ENCODE measurements at places on chromosomes 1 and 21.
A peak's percentile ranks its signal among the peaks of the same experiment; 100 is the strongest.

DNA sequence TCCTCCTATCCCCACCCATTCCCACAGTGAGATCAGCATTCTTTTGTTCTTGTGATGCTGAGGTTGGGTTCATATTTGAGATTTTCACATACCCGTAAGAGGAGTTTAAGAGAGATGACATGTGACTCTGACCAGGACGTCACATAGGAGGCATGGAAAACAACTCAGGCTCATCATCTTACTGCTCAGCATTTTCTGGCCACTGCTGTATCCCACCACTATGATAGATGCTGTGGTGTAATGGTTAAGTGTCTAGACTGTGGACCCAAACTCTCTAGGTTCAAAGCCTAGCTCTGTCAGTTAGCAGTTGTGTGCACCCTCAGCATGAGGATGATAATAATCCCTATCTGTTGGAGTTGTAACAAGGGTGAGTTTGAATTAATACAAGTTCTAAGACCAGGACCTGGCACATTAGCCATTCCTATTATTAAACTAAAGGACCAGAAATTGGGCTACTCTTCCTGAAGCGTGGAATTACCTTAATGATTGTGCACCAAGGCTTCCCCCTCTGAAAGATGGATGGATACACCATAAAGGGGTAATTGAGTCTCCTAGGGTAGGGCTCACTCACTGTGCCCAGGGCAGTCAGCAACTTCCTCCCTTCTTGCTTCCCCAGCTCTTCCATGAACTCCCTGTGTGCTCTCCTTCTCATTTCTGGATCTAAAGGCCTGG is 40.9 kb downstream of the LGR6 start:
- DNase-seq, result no peak

DNA sequence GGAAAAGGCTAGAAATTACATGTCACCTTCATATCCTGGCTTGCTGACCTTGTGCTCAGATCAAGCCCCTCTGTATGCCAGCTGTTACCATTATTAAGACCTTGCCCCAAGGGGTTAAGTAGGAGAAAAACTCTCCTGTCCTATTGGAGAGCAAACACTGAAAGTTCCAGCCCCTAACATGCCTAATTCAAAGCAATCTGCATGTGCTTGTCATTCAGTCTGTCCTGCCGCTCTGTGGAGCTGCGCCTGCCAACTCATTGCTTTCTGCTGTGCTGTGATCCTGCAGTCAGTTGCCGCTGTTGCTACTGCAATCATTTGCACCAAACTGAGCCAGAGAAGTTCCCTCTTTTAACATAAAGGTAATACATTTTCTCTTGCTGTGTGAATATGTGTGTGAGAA is 113.4 kb downstream of the DISP1 start:
- no peak for DNase-seq

DNA sequence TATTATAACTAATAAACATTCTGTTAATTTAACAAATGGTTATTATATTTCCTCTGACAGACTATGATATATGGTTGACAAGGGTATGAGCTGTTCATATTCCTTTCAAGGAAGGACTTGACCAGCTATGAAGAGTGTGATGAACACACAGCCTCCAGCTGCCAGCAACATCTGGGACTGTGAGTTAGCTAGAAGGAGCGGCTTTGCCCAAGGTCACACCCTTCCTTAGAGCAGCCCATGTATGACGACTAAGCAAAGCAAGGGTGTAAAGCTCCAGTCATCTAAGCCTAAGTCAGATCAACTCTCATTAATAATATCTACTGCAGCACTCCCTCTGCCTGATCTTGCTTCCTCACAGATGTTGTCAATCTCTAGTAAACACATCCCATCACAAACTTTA is 355.4 kb downstream of the PLPP3 start:
- DNase-seq, result no peak

DNA sequence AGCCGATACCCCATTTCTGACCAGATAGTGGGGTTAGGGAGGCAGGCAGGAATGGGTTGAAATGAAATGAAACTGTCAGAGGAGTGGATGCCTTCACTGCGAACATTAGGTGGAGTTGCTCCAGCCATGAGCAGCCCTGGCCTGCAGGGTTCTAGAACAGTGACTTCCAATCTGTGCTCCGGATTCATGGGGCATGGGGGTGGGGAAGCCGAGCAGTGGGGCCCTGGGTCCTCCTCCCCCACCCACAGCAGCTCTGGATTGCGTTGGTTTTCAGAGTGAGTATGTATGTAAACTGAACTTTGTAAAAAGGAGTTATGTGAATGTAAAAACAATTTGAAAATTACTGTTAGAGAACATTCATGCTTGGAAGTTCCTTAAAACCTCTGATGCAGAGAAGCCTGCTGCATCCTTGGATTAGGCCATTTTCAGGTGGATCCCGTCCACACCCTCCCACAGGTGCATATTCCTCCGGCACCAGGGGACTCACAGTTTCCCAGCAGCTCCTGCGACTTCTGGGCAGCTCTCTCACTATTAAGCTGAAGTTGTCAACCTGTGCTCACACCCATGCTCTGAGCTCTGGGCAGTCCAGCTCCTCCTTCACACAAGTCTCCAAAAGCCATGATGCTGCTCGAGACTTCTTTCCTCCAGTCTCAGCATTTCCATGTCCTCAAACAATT is 54.4 kb upstream of the EDN2 start:
- DNase-seq, result no peak

DNA sequence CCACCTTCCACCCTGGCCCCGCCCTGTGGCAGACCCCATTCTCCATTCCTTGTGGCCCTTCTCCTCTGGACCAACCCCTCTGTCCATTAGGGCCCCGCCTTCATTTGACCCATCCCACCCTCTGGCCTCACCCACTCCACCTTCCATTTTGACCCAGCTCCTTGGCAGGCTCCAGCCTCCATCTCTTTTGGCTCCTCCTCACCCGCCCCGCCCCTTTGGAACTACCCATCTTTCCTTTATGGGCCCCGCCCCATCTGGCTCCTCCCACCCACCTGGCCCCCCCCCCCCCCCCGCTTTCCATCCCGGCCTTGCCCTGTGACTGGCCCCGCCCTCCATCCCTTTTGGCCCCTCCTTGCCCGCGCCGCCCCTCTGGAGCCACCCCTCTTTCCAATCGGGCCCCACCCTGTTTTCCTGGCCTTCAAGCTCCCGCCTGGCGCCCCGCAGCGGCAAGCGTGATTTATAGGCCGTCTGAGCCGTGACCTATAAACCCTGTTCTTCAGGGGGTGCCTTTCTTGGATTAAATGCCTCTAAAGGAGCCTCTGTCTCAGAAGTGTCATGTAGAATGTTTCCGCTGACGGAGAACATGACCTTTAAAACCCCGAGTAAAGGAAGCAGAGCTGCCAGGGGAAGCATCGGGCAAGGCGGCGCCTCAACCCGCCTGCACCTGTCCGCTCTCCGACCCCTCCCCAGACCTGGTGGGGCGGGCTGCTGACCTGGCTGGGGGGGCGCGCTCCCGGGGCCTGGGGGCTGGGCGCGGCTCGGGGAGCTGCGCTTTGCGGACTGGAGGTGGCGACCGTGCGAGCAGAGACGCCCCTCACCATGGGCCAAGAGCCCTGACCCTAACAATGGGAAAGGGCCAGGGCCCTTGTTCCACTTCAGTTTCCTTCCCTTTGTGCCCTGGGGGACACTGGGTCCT is 178.0 kb downstream of the CAMTA1 start:
- no peak for DNase-seq

- no peak for DNase-seq
These were observed 23.1 kb upstream of the ADGRB2 start for GRCh38 chr1:31787261-31787660.

- no peak for DNase-seq
These were observed 3.6 kb upstream of the INAVA start for GRCh38 chr1:200890818-200891773.

GRCh38 chr1:84253891-84254290 is 47.6 kb upstream of the SAMD13 start:
- DNase-seq, result no peak

DNA sequence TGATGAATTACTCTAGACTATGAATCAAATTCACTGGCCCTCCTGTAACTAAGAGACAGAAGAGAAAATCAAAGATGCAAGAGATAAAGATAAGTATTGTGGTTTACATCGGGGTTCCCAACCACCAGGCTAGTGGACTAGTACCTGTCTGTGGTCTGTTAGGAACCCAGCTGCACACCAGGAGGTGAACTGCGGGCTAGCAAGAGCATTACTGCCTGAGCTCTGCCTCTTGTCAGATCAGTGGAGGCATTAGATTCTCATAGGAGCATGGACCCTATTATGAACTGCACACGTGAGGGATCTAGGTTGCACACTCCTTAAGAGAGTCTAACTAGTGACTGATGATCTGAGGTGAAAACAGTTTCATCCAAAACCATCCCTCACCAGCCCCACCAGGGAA is 58.9 kb upstream of the DUSP10 start:
- no peak for DNase-seq

- DNase-seq, result no peak
These were observed 20.8 kb upstream of the EPHA2 start for GRCh38 chr1:16176653-16177052.

DNA sequence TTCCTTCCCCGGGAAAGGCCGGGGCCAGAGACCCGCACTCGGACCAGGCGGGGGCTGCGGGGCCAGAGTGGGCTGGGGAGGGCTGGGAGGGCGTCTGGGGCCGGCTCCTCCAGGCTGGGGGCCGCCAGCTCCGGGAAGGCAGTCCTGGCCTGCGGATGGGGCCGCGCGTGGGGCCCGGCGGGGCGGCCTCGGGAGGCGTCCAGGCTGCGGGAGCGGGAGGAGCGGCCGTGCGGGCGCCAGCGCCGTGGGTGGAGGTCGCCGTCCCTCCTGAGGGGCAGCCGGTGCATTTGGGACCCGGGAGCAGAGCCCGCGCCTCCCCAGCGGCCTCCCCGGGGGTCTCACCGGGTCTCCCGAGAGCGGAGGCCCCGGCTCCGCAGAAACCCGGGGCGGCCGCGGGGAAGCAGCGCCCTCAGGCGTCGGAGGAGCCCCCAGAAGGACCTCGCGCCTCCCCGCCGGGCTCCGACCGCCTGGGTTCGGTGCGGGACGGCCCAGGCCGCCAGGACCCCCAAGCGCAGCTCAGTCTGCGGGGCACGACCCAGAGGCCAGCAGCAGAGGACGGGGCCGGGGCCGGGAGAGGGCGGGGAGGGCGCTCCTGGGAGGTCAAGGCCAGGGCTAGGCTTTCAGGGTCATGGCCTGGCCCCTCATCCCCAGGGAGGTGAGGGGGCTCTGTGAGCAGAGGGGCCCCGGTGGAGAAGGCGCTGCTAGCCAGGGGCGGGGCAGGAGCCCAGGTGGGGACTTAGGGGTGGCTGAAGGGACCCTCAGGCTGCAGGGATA is 7.2 kb upstream of the SLX9 start:
- DNase-seq, result peak; percentile 61

DNA sequence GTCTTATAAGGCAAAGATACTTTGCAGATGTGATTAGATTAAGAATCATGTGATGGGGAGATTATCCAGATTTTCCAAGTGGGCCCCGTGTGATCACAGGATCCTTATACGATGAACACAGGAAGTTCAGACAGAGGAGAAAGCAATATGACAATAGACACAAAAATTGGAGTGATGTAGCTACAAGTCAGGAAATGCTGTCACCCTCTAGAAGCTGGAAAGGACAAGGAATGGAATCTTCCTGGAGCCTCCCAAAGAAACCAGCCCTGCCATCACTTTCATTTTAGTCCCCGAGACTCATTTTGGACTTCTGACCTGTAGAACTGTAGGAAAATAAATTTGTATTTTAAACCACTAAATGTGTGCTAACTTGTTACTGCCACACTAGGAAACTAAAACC is 61.9 kb upstream of the C1orf21 start:
- no peak for DNase-seq

DNA sequence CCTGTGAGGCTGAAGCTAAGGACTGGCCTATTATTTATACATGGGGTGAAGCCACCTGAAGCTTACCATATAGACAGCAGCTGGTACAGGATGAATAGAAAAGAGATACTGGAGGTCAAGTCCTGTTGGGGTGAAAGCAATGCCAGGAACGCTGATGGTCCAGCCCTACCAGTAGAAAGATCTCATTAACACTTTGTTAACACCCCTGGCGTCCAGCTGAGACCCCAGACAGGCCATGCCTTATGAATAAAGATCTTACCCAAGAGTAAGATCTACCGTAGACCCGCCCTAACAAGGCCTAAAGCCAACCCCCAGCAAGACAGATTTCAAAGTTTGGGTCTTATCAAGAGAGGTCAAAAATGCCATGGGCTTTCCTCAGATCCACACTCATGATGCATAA is 34.7 kb downstream of the ST3GAL3 start:
- no peak for DNase-seq

DNA sequence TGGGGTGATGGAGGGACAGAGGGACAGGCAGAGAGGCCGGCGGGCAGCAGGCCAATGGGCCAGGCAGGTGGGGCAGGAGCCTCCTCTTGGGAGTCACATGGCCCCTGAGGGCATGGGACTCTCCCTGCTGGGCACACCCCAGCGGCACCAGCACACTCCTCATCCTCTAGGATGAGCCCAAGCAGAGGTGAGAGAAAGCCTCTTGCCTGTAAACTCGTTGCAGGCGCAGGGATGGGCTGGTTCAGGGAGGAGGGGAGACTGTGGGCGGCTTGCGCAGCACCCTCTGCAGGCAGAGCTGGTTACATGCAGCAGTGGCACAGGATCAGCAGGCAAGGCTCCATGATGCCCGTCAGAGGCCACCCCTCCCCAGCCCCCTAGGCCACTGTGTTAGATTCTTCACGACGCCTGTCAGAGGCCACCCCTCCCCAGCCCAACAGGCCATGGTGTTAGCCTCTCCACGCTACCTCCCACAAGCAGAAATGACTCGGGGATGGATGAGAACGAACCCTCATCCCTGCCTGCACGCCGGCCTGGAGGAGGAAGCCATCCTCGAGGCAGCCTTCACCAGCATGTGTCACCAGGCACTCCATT is 209.7 kb upstream of the VAMP3 start:
- no peak for DNase-seq

DNA sequence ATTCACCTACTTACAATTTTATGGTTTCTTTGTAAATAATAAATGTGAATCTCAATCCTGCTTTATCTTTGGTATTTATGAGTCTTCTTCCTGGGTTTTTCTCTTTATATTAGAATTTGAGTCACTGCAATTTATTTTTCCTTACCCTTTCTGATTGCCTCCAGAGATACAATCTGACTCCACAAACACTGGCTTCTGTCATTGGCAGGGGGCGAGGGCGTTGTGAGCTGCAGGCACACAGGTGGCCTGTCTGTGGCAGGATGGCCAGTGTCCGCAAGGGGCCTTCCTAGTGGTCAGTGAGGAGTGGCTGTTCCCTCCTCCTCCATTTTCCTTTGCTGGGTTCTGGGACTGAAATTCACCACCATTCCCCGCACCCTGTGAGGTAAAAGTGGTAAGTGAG is 2.0 kb upstream of the MTARC1 start:
- no peak for DNase-seq

DNA sequence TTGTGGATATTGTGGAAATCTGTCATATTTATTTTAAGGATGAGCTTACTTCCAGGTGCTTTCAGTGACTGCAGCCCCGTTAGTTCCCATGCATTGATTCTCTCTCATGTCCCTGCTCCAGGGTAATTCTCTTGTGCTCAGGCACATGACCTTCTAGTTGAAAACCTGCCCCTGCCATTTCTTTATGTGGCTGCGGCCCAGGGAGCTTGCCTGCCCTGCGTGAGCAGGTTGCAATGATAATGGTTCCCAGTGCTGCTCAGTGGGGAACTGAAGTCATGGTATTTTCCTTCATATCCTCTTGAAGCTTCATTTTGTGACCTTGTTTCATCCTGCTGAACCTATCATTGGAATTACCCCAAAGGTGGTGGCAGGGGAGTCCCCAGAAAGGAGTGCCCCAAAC is 229.8 kb downstream of the DISC1 start:
- DNase-seq, result no peak

- no peak for DNase-seq
These were observed 218.8 kb upstream of the CAMK1G start for GRCh38 chr1:209364716-209365115.

- DNase-seq, result no peak
These were observed 42.3 kb upstream of the NFASC start for GRCh38 chr1:204828352-204828850.

- DNase-seq, result no peak
These were observed 17.2 kb downstream of the TMEM81 start for GRCh38 chr1:205067031-205067430.

Data from activated T-helper 1 cell treated with anti-CD3 and anti-CD28 coated beads, Interleukin-2, amount 50 U/mL, for 16 hours (primary cell).